ENCODE measurements at places on chromosomes 2 and 18.

- DNase-seq: no peak
These were observed 257.1 kb downstream of the RPRM start for GRCh38 chr2:153221506-153221905.

GRCh38 chr2:180872255-180872654 lies 108.2 kb upstream of the UBE2E3 start:
- no peak for DNase-seq

DNA sequence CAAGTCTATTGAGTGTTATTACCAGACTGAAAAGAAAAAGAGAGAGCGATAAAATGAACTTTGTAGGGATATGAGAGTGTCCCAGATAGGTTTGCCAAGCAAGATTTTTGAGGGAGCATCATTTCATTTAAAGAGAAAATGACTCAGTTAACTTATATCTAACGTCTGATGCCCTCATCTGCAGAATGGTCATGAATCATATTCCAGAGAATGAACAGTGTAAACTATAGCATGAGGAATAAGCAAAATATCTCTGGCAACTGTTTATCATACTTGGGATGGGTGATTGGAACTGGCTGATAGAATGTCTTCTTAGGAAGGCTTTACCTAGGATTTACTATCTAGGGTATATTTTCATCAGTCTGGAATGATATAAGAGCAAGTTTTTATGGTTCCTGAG lies 289.4 kb downstream of the CMPK2 start:
- no peak for DNase-seq

GRCh38 chr2:143815082-143815481 lies 685.9 kb downstream of the ARHGAP15 start:
- DNase-seq: no peak

GRCh38 chr2:147603876-147604275 lies 241.0 kb upstream of the ACVR2A start:
- no peak for DNase-seq

DNA sequence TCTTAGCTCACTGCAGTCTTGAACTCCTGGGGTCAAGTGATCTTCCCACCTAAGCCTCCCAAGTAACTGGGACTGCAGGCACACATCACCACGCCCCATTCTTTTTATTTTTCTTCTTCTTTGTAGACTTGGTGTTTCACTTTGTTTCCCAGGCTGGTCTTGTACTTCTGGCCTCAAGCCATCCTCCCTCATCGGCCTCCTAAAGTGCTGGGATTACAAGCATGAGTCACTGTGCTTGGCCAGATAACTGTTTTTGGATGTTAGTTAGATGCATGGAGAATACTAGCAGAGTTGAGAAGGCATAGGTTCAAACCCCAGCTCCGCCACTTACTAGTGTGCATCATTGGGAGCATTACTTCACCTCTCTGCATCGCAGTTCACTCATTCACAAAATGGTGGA lies 88.3 kb downstream of the TXNL1 start:
- DNase-seq: no peak

- DNase-seq: no peak
These were observed 175.1 kb upstream of the PIEZO2 start for GRCh38 chr18:11324510-11324909.

Data from DMS153 (cell line).